ENCODE measurements at places on chromosomes 3 and 15.

- no peak for DNase-seq
Observed at GRCh38 chr15:90837094-90837493, 31.3 kb upstream of the FURIN start.

- DNase-seq, result no peak
Observed at GRCh38 chr15:82231842-82232241, 30.7 kb downstream of the EFL1 start.

GRCh38 chr3:155097009-155097349, 16.9 kb downstream of the MME start:
- no peak for DNase-seq

- DNase-seq, result no peak
Observed at GRCh38 chr3:187051724-187052366, 87.5 kb downstream of the RPL39L start.

DNA sequence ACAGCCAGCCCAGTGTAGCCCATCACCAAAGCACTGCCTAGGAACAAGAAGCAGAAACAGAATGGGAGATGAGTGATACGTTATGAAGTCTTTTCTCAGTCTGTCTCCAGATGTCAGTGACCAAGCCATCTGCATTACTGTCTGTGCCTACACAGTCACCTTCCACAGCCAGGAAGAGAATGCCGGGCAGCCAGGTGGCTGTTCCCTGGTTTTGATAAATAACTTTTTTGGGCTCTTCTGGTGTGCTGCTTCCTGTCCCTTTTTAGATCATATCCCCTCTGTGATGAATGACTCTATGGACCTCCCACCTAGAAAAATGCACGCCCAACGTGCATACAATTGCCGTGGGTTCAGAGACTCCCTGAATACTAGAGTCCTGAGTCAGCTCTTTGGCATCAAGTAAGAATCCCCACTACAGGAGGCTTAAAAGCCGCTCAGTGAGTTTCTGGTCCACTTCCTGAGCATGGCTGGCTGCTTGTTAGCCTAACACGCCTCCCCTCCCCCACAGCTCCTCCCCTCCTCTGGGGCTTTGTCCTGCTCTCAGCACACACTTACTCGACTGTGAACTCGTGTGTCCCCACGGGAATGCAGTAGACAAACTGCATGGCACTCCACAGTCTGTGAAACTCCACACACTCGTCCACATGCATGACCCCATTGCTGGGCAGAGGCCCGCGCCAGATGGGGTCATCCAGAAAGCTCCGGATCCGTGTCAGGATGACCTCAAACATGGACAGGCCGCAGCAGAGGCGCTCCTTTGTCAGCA, 34.7 kb downstream of the NIPA2 start:
- no peak for DNase-seq

DNA sequence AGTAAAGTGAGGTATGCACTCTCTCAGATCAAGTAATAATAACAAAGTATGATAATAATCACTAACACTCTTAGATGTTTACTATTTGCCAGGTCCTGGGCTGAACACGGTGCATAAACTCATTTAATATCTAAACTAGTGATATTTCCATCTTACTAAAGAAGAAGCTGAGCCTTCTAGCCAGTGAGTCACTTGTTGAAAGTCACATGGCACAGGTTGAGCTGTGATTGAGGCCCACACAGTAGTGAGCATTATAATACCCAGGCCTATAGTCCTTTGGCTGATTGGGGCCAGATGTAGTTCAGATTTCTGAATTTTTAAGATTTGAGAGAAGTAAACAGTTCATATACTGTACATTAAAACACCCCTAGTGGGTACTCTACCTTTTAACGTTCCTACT, 93.2 kb upstream of the CCDC80 start:
- DNase-seq, result no peak

DNA sequence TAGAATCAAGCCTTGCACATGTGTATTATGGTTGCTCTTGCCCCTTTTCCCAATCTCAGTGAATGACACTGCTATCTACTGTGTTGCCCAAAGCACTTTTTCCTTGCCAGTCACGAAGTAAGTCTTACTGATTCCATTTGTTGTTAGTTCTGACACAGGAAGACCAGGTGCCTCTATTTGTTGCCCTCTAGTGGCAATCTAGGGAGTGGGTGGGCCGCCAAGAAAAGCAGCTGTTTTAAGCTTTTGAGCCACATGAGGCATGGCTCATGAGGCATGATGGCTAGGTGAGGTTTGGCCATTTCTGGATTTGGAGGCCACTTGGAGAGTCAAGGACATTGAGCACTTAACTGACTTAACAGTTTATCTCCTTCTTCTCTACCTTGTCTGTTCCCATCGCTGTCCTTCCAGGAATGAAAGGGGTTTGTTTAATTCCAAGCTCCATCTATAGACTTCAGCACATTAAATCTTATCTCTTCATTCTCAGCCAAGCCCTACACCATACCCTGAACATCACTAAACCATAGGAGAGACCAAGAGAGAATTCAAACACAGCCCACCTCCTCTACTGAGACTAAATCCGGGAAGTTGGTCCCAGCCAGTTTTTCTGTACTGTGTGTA, 103.1 kb downstream of the HCN4 start:
- peak; percentile 43 for DNase-seq

- DNase-seq, result no peak
Observed at GRCh38 chr3:7854721-7855120, 646.9 kb upstream of the LMCD1 start.

DNA sequence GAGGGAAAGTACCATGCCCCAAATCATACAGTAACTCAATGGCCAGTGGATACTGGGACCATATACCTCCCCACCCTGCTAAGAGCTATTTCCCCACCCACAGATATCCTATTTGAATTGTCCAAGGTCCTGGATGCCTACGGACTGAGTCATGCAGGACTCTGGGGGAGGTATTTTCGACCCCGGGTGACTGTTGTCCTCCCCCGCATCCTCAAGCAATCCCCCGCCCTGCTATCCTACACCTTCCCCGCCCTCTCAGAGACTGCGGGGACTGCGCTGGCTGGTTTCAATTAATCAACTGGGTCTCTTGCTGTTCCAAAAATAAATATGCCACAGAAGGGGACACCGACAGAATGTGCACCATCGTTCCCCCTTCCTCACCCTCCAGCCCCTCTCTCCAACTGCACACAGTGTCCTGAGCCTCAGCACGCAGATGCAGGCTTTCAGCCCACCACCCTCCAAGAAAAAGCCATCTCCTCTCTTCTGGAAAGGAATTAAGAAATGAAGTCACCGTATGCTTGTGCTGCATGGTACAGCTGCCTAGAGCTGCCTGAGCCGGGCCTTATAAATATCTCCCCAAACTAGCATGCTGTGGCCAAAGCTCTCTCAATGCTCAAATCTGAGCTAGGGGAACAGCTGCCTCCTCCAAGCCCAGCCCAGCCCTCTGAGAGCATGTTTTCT, 8.1 kb downstream of the CAV3 start:
- DNase-seq, result no peak

GRCh38 chr3:121757087-121757811, 7.7 kb upstream of the GOLGB1 start:
- no peak for DNase-seq

- DNase-seq, result no peak
Observed at GRCh38 chr3:184339001-184339400, 1.6 kb downstream of the FAM131A start.

DNA sequence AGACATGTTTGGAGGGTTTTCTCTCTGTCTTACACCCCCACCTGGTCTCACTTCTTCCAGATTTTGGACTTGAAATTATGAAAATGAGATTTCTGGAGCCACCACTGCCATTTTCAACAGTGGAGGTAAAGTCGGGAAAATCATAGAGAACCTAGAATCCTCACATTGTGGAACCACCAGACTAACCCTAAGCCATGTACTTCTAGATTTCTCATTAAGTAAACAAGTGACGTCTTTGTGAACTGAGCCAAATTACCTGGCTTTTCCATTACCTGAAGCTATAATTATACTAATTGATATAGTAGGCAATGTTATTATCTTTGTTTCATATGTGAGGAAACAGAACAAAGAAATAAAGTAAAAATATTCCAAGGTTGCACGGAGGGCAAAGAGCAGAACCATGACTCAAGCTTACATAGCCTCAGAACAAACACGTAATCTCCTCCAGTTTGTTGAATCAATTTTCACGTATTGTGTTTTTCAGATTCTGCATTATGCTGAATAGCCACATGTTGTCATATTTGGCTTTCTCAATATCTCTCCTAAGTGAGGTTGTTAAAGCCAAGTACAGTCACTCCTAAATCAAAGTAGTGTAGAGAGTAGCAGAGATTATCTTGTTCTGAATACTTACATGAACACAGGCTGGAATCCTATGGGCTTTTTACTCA, 101.3 kb upstream of the CMC1 start:
- no peak for DNase-seq

- DNase-seq, result no peak
Observed at GRCh38 chr3:115301364-115301860, 154.3 kb upstream of the ZBTB20 start.

DNA sequence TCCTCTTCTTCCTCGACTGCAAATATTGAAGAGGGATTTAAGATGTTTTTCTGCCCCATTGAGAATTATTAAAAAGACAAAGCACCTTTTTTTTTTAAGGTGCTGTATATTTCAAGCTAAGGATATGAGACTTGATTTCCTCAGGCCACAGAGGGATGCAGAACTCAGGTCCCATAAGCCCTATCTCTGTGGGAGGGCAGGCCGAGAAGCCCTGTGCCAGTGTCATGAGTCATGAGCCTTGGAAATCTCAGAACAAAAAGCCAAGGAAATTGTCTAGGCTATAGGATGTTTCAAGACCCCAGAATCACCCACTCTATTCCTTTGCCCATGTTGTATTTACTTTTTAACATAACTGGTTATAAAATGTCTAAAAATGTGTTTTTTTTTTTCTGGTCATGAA, 7.3 kb downstream of the ESYT3 start:
- DNase-seq, result no peak

- no peak for DNase-seq
Observed at GRCh38 chr3:88105325-88105724, 44.4 kb upstream of the C3orf38 start.

- DNase-seq, result no peak
Observed at GRCh38 chr3:33758864-33759263, 39.6 kb upstream of the PDCD6IP start.

DNA sequence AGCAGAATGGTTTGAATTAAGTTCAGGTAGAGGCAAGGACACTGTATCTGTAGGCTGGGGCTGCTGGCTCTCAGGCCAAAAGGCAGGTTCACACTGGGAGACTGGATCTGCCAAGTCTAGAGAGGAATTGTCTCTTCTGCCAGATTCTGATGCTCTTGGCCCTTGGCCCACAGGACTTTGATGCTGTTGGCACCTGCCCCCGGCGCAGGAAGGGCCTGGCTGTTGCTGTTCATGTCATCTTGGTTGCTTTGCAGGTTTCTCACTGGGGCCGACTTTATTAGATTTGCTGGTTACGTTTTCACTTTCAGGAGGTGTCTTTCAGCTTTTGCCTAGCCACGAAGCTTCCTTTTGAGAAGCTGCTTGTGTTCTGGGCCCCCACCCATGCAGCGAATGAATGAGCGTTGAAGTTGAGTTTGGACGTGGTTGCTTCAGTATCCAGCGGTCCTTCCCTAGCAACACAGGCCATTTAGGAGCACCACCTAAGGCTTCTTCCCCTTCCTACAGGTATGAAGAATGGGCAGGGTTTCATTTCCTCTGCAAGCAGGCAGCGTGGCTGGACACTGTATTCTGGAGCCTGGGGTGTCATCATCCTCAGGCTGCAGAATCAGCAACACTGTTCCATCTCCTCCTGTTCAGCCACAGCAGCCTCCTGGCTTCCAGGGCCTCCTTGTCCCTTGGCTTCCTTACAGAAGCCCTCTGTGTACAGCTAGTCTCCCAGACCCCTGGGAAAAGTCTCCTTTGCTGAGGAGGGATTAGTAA, 65.6 kb upstream of the PRR23C start:
- DNase-seq, result no peak

DNA sequence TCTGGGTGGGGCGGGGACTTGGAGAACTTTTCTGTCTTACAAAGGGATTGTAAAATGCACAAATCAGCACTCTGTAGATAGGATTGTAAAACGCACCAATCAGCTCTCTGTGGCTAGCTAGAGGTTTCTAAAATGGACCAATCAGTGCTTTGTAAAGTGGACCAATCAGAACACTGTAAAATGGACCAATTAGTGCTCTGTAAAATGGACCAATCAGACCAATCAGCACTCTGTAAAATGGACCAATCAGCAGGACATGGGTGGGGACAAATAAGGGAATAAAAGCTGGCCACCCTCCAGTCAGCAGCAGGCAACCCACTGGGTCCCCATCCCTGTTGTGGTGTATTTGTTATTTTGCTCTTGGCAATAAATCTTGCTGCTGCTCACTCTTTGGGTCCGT, 77.7 kb downstream of the KLF13 start:
- no peak for DNase-seq

DNA sequence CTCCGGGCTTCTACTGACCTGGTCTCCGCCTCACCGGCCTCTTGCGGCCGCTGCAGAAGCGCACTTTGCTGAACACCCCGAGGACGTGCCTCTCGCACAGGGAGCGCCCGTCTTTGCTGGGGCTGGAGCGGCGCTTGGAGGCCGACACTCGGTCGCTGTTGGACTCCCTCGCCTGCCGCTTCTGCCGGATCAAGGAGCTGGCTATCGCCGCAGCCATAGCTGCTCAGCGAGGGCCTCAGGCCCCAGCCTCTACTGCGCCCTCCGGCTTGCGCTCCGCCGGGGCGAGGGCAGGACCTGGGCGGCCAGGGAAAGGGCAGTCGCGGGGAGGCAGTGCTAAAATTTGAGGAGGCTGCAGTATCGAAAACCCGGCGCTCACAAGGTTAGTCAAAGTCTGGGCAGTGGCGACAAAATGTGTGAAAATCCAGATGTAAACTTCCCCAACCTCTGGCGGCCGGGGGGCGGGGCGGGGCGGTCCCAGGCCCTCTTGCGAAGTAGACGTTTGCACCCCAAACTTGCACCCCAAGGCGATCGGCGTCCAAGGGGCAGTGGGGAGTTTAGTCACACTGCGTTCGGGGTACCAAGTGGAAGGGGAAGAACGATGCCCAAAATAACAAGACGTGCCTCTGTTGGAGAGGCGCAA, 319.2 kb downstream of the FGF12 start:
- no peak for DNase-seq

DNA sequence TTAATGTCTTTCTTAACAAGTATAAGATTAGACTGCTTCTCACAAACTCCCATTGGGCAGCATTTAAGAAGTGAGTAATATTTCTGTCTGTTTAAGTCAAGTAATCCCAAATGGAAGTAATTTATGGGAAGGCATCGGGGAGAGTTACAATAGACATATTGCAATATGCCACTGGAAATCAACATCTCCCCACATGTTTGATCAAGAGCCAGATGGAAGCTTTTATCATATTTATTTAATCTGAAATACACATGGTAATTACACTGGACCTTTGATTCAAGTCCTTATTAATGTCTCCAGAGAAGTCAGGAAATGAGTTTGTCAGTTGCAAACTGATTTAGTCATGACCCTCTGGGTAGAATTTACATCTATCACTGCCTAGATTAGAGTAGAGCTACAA, 943.8 kb downstream of the VGLL3 start:
- no peak for DNase-seq

DNA sequence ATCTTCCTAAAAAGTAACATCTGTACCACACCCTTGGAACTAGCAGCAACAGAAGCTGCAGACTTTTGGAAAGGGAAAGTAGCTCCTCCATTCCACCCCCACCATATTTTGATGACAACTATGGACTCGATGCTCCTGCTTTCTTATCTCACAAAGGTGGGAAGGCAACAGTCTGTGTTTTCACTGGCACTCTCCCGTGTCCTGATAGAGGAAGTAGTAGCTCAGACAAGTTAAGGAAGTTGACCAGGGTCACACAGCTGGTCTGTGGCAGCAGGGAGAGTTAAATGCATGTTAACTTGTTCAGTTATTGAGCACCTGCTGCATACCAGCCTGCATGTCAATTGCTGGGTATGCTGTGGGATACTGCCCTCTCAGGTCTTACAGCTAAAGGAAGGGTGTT, 33.1 kb downstream of the BHLHE40 start:
- DNase-seq, result no peak

GRCh38 chr3:133264920-133265319, 134.9 kb upstream of the BFSP2 start:
- DNase-seq, result no peak
